ENCODE measurements at places on chromosomes 12 and 14.

- DNase-seq: no peak
Observed at GRCh38 chr14:104001003-104001402, 58.7 kb upstream of the RD3L start.

DNA sequence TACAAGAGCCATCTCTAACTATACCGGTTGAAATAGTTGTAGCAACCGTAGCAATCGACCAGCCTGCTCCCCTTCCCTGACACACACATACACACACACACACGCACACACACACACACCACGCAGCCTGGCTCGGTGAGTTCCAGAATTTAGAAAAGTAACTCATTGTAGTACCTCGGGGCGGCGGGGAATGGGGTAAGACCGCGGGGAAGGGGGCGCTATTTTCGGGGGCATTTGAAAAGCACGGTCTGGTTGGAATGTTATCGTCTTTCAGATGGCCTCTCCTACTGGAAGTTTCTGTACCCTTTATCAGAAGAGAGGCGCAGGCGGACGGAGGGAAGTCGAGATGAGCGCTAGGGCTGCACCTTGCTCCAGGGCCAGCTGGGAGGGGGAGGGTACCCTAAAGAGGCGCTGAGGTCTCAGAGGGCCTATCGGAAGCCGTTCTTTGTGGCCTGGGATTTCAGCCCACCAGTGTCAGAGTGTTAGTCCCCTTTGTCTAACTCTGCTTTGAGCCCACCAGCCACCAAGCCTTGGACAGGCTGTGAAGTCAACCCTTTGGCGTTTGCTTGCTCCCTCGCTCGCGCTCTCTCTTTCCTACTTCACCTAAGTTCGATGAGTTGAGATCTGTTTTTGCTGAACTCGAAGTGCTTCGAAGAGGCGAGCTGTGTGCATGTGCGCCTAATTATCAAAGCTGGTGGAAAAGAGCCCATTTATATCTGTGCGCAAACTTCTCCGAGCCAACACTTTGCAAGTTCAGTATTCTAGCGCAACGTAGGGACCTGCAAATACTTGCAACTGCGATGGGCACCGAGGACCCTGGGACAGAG is 837 bp downstream of the COL2A1 start:
- no peak for DNase-seq

DNA sequence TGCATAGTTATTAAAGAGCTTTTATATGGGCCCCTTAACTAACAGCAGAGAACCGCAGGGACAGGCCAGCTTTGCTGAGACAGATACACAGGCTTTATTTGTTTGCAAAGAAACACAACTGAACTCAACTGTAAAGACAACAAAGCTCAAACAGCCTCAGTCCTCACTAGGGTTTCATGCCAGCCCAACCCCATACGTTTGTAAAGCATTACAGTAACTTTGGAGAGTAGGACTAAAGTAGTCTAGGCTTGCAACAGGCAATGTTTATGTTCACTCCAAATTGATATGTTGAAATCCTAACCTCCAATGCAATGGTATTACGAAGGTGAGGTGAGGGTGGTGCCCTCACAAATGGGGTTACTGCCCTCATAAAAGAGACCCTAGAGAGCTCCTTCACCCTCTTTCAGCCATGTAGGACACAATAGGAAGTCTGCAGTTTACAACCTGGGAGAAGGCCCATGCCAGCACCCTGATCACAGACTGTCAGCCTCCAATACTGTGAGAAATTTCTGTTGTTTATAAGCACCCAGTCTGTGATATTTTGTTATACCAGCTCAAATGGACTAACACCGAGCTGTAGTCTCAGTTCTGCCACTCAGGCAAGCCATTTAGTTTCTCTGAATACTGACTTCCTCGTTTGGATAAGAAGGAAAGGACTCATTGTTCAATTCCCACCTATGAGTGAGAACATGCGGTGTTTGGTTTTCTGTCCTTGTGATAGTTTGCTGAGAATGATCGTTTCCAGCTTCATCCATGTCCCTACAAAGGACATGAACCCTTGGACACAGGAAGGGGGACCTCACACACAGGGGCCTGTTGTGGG is 35.2 kb downstream of the PPM1H start:
- no peak for DNase-seq

- no peak for DNase-seq
Observed at GRCh38 chr14:76081642-76082041, 70.1 kb upstream of the GPATCH2L start.

- no peak for DNase-seq
Observed at GRCh38 chr14:78157494-78158437, 12.4 kb upstream of the NRXN3 start.

GRCh38 chr14:38790916-38791315 is 312.1 kb downstream of the SEC23A start:
- DNase-seq: no peak

GRCh38 chr14:71338153-71338552 is 430.9 kb downstream of the PCNX1 start:
- no peak for DNase-seq

- DNase-seq: no peak
Observed at GRCh38 chr12:41008472-41008871, 179.6 kb upstream of the PDZRN4 start.

- no peak for DNase-seq
Observed at GRCh38 chr14:80077262-80077661, 134.0 kb downstream of the DIO2 start.

DNA sequence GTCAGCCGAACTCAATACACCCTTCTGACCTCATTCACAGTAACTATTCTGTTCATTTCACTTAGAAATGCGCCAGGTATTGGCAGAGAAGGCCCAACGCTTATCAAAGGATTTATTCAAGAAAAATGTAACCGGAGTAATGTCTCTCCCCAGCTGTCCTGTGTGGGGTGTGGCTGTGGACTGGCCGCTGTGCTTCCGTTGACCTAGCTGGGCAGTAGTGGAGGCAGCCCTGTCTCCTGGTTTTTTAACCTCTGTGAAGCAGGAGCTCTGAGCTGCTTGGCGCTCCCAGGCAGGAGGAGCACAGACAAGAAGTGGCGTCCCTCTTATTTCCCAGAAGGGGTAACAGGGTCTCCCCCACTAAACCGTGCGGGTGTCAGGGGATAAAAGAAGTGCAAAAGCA is 85.2 kb downstream of the ESR2 start:
- DNase-seq: no peak

- no peak for DNase-seq
Observed at GRCh38 chr14:58467575-58467974, 40.1 kb downstream of the KIAA0586 start.

DNA sequence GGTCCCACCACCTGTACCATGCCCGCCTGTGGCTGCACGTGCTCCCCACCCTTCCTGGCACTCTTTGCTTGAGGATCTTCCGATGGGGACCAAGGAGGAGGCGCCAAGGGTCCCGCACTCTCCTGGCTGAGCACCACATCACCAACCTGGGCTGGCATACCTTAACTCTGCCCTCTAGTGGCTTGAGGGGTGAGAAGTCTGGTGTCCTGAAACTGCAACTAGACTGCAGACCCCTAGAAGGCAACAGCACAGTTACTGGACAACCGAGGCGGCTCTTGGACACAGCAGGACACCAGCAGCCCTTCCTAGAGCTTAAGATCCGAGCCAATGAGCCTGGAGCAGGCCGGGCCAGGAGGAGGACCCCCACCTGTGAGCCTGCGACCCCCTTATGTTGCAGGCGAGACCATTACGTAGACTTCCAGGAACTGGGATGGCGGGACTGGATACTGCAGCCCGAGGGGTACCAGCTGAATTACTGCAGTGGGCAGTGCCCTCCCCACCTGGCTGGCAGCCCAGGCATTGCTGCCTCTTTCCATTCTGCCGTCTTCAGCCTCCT is 1.1 kb downstream of the INHBE start:
- DNase-seq: no peak

DNA sequence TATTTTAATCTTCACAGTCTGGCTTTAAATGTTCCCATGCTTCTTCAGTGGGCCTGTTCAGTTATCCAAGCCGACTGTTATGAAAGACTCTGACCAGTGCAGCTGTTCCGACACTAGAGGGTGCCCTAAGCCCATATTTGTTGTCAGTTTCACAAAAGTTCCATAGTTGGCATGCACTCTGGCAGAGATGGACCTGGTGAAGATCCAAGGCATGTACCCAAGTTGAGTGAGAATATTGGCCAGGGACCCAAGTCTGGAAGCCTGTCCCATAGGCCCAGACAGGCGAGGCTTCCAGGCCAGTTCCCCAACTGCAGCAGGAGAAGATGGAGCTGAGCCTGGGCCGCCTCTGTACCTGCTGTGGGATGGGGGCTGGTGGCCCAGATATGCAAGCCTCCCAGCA is 27.4 kb upstream of the GUCY2C start:
- DNase-seq: peak; percentile 26

DNA sequence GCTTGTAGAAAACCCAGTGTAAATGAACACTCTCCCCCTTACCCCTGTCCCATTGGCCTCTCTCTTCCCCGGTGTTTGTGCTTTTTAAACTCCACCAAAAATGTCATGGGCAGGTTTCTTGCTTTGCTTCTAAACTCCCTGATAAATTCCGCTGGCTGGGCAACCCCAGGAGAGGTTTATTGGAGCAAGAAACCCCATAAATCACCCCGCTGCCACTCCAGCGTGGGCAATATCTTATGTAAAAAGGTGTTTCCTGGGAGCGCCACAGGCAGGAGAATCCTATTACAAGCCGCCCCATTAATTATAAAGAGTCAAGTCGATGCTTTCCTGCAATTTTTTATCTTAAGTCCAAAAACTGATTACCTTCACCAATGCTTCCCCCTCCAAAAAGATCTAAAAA is 22.8 kb downstream of the LHX5 start:
- no peak for DNase-seq

- no peak for DNase-seq
Observed at GRCh38 chr12:124884587-124885438, 21.1 kb upstream of the SCARB1 start.

DNA sequence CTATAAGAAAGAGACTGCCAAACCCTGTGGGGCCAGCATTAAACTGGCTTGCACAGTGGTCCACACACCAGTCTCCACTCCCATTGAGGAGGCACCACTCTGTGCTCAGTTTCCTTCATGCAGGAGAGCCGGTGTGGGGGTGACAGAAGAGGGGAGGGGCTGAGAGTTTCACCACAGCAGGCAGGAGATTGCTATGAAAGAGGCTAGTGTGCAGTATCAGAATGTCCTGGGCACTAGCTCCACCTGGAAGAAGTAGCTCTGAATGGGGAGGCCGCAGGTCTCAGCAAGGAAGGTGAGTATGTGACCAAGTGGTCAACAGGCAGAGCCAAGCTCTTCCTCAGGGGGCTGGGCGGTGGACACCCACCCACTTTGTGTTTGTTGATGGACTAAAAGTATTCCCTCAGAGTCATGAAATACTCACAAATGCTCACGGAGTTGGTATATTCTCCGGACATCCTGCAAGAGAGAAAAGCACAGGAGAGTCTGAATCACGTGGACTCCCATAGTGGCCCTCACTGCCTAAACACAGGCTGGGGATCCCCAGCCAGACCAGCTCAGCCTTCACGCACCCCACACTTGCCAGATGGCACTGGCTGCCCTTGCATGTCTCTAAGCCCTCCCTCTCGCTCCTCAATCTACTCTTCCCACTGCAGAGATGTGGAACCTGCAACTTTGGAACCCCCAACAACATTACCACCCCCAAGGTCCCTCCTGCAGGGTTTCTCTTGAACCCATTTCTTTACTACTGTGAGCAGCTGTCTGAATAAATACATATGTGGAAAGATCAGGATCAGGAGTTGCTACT is 7.8 kb upstream of the KRT72 start:
- DNase-seq: no peak

DNA sequence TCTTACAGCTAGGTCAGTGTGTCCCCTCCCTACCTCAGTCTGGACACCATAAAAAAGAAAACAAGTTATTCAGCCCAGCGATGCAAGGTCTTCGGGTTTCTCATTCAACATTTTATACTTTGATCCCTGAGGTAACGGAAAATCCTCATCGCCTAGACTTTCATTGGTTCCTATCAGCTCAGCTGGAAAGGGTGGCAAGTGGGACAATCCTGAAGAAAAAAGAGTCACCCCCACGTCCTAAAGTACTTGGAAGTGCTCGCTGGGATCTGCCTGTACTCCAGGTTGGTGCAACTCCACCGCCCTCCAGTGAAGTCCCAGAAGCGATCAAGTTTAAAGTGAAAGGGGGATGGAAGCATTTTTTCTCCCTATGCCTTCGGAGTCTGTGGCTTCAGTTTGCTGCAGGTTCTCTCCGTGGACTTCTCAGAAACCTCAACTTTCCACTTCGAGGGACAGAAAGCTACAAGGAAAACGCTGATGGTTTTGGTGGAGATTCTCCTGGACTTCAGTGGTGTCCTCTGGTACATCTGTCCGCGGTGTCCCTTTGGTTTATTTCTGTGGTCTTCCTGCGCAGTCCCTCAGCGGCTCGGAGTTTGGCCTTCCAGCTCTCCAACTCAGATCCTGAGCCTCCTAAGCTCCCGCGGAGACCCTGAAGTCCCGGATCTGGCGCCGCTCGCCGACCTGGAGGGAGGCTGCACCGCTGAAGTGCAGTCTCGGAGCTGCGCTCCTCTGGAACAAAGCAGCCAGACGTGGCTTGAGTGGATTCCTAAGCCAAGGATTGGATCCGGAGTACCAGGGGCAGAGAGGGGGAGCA is 1.8 kb upstream of the LRFN5 start:
- no peak for DNase-seq

DNA sequence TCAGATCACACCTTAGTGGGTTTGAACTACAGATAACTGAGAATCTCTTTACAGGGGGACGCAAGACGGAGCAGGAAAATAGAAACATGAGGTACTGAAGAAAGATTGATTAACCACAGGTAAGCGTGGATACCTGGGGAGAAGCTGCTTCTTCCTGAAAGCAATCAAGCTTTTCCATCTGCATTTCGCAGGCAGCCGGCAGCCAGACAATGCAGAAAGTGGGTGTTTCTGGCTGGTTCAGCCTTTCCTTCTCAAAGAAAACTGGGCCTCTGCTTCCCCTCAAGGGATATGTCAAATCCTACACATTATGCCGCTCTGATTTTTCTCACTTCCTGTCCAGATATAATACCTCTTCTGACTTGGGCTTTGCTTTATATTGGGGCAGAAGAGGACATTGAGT is 39.1 kb upstream of the PPFIA2 start:
- no peak for DNase-seq

DNA sequence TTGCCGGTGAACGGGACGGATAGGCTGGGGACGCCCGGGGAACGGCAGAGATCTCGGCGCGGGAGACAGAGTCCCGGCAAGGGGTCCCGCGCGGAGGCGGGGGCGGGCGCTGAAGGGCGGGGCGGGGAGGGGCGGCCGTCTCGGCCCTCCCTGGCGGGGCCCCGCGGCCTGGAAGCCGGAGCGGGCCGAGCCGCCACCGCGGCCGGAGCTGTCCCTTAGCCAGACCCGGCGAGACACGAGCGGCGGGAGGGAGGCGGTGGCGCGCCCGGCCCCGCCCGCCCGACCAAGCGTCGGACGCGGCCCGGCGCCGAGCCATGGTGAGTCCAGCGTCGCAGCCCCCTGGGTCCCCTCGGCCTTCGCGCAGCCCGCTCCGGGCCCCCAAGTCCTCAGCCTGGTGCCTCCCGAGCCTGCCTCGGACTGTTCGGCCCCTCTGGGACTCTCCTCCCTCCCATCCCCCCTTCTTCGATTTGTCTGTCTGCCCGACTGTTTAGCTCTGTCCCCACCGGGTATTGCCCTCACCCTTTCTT is at the start of gene ARHGEF40:
ARHGEF40 (plus strand) TSS at position 222 of the 527 bp plus-strand sequence; CDS start at position 315, 93 bp downstream.
- no peak for DNase-seq
